Right kidney (tissue), 9 donors: ENCODE measurements at places on chromosomes 16 and 17.

GRCh38 chr16:23113185-23113584 is 36.1 kb downstream of the USP31 start:
- no peak for DNase-seq

DNA sequence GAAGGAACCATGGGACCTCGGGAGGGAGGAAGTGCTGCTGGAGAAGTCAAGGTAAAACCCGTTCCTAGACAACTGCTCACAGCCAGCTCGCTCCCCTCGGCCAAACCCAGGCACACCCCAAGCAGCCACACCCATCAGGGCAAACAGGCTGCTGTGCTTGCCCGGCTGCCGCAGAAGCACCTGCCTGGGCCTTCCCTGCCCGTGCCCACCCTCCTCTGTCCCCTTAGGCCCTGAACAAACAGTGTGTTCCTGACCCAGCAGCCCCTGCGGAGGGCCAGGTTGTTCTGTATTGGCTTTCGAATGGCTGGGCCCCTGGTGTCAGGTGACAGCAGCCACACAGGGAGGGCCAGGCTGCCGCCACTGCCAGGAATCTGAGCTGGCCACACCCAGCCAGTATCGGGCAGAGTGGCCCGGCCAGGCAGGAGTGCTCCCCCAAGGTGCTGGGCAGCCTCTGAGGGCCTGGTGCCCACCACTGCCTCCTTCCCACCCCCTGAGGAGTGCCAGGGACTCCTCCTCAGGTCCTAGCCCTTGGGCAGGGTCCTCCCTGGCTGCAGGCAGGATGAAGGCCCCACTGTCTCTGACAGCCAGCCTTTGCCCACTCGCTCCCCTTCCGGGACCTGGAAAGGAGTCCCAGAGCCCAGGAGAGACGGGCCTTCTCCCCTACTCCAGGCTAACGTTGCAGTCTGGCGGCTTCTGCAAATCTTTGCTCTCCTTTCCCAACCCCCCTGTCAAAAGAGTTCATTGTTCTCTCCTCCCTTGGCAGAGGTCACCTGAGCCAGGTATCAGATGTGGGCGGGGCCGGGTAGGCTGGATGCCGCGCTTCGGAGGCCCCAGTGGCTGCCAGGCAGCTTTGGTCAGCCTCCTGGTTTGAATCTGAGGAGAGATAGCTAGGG is 24.0 kb downstream of the LLGL2 start:
- peak; percentile 78 for DNase-seq

GRCh38 chr17:71496552-71496951 is 624.3 kb upstream of the SOX9 start:
- no peak for DNase-seq

- no peak for DNase-seq
These were observed 445.7 kb downstream of the CDH8 start for GRCh38 chr16:61590577-61590976.

GRCh38 chr17:81229666-81229920 is 6.8 kb upstream of the CEP131 start:
- DNase-seq = no peak

DNA sequence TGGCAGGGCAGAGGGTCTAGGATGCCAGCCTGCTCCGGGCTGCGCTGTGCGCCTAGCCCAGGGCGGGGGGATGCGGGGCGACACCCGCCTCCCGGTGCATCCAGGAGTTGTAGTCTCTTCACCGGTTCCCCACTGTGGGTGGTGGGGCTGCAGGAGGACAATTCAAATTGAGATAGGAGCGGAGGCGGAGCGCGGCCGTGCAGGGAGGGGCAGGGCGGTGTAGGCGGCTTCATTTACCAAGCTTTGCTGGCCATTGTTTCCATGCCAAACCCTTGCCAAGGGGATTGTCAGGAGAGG is 2047.4 kb downstream of the TP53TG3F start:
- no peak for DNase-seq

GRCh38 chr17:28519236-28519635 is 13.1 kb downstream of the FOXN1 start:
- DNase-seq = no peak

GRCh38 chr16:12289175-12290063 is 312.9 kb downstream of the SNX29 start:
- DNase-seq = no peak

DNA sequence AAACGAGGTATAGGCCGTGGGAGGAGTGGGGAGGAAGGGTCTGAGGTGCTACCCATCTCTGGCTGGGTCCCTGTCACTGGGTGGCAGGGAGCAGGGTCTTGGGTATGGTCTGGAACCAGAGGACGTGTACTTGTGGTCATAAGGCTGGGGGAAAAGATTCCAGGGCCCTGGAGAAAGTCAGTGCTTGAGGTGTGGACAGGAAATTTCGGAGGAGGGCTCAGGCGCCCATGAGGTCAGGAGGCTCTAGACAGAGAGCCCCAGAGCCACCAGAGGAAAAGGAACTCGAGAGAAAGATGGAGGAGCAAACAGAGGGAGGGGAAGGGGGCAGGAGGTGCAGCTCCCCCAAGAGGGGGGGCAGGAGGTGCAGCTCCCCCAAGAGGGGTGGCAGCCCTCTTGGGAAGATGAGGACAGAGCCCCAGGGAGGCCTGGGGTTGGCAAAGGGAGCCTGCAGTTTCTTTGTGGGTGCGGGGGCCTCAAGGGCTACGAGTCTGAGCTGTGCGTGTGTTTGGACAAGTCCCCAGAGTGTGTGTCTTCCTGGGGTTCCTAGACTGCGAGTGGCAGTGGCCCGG is 683 bp upstream of the SLC7A6 start:
- no peak for DNase-seq

DNA sequence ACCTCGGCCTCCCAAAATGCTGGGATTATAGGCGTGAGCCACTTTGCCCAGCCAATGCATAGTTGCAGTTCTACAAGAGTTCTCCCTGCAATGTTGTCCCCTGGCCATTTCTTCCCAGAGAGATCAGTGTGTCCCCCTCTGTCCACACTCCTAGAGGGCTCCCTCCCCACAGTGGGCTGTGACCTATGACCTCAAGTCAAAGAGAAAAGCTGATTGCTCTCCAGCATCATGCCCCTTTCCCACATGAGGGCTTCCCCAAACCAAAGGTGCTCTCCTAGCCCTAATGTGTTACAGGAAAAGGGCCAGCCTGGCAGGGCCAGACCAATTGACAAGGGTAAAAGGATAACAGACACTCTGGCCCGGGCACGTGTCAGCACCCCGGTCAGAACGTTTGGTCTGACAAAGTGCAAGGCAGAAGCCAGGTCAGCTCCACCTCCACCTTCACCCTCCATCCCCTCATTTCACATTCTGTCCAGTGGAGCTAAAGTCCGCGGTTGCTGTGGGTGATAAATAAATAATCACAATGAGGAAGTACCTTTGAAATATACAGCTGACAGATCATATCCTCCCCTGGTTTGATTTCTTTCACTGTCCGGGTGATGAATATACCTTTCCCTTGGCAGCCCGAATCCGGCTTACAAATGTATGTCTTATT is 17.8 kb downstream of the TTLL6 start:
- DNase-seq = no peak

GRCh38 chr17:66610361-66611133 is 224.4 kb upstream of the CACNG5 start:
- no peak for DNase-seq

GRCh38 chr16:67207249-67208091 is 8.5 kb downstream of the ELMO3 start:
- no peak for DNase-seq

- DNase-seq = no peak
These were observed 984 bp downstream of the CENPV start for GRCh38 chr17:16352303-16352666.

DNA sequence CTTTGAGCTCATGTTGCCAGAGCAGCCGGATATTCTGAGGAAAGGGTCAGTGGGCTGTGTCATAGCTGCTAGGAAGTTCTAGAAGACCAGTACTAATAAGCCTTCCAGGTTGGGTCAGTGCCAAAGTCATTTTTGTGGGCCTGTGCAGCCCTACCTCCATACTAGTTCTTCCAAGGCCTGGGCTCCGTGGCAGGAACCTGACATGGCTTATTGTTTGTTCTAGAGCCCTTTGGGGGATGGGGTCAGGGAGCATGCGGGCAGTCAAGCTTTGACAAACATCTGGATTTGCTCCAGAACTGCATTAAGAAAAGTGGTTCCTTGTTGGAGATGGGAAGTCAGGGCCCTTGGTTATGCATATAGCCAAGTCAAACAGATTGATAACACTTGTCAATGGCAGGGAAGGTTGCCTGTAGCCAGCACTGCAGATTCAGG is 7.6 kb downstream of the ALKBH5 start:
- DNase-seq = no peak

- DNase-seq = peak; percentile 82
These were observed at the start of gene VPS25 for GRCh38 chr17:42773290-42774035. TSS of gene VPS25 (plus strand) at chr17:42773449. CDS start at chr17:42773476, 27 bp downstream.

DNA sequence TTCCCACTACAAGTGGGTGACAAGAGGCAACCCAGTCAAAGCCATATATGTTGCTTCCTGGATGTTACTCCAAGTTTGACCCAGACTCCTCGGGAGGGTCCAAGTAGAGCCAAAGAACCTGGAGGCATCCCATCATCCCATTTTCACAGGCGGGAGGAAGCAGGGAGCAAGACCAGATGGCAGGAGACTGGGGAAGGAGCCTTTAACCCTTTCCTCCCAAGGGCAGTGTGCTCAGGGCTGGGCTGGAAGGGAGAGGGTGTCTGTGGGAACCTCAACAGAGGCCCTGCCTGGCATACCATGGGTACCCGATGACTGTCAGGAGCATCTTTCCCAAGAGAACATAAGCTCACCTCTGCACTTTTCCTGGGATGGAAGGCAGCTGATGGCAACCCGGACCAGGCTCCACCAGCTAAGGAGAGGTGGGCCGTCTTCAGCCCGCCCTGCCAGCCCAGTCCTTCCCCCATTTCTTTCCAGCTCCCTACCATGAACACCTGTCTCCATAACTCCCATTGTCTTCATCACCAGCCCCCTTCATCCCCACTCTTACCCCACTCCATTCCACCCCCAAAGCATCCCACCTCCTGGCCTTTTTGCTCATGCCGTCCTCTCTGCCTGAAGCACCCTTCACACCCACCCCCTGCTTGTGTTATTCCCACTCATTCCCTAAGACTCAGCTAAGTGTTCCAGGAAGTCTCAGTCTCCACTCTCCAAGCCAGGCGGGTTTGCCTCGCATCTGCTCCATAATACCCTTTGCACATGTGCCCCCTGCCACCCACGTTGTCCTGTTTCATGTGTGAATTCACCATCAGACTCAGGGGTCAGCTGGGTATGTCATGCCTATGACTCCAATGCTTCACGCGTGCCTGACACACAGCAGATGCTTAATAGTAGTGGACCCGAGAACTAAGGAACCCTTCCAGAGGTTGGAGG is 5.9 kb upstream of the SLC16A5 start:
- no peak for DNase-seq

DNA sequence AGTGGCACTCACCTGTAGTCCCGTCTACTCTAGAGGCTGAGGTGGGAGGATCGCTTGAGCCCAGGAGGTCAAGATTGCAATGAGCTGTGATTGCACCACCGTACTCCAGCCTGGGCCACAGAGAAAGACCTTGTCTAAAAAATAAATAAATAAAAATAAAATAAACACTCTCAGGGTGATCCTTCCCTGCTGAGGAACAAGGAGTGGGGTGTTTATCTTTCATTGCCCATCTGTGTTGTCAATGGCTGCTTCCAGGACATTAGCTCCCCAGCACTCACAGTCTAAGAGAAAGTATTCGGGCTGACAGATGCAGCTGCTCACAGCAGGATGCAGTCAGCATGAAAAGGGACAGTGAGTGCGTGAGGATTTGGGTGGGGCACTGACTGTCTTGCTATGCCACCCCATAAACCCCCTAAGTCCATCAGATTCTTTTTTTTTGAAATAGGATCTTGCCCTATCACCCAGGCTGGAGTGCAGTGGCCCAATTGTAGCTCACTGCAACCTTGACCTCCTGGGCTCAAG is 31.3 kb upstream of the RBBP6 start:
- no peak for DNase-seq

DNA sequence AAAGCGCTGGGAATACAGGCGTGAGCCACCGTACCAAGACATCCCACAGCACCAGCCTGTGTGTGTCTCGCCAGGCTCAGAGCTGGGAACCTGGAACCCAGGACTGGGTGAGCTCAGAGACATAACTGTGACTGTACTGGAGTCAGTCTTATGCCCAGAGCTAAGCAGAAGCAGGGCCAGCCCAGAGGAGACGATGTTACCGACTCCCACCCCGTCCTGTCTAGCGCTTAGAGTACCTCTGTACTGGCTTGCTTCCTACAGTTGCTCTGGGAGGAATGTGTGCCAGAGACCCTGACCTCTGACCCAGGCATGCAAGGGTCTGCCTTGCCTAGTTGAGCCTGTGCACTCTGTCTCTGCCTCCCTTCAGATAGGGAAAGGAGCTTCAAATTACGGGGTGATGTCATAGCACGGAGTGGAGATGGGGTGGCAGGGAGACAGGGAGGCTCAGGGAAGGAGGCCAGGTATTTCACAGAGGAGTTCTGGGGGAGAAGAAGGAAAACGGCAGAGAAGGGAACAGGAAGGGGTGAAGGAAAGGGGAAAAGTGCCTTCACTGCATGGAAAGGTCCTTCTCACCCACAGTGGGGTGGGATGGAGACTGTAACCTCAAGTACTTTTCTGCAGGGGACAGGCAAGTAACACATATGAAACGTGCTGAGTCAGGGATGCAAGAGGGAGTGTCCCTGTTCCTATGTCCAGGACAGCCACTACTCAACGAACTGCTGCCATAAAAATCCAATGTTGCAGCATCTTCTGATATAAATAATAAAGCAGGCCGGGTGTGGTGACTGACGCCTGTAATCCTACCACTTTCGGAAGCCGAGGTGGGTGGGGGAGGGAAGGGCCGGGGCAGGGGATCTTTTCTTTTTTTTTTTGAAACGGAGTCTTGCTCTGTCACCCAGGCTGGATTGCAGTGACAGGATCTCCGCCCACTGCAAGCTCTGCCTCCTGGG is 5.8 kb upstream of the ARMC5 start:
- no peak for DNase-seq

- DNase-seq = peak; percentile 99
These were observed 324 bp upstream of the FBXL19 start for GRCh38 chr16:30922960-30923535.

GRCh38 chr17:4704991-4705390 is 1.1 kb upstream of the PELP1 start:
- no peak for DNase-seq

GRCh38 chr17:5530265-5531084 is 44.1 kb downstream of the MIS12 start:
- no peak for DNase-seq

- no peak for DNase-seq
These were observed 161.1 kb downstream of the STX8 start for GRCh38 chr17:9414471-9414870.

GRCh38 chr16:6020162-6020985 is 922.8 kb upstream of the EEF2KMT start:
- DNase-seq = peak; percentile 12

DNA sequence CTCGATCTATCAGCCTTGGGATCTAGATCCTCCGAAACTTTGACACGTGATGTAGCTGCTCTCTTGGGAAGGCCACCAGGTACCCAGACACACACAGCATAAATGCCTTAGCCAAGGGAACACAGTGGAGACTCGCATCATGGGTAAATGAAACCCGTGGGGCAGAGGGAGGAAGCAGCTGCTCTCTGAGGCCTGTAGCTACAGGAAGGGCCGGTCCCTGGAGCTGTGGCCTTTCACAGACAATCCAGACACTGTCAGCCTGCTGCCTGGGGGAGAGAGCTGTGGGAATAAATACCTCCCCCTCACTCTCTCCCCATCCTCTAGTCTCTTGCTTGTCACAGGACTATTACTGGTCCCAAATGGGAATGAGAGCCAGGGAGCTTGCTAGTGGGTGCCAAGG is 351.2 kb downstream of the UTP18 start:
- no peak for DNase-seq

GRCh38 chr17:64331366-64331765 is 59.3 kb downstream of the PECAM1 start:
- no peak for DNase-seq

GRCh38 chr16:8044796-8045195 is 545.5 kb downstream of the TMEM114 start:
- DNase-seq = no peak

GRCh38 chr16:81582655-81583441 is 138.2 kb downstream of the CMIP start:
- no peak for DNase-seq
